ENCODE measurements at places on chromosomes 3 and 15. TPM values are rescaled to one million over a fixed set of nuclear protein-coding genes. Genes with fewer than 3 reads are reported as not detected.

DNA sequence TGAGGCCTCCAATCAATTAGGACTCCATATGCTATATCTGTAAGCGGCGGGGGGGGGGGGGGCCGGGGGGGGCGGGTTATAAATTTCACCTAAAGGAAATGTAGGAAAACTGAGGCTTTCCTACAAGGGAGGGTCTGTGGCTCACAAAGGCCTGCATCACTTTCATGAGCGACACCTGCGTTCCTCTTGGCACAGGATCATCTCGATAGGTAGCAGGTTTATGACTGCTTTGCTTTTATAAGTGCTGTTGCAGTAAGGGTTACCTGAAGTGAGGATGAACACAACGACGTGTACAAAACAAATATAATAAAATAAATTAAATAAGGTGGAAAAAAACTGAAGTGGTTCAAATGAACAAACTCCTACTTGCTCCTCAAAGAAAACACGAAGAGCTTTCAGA, 194.3 kb downstream of the FOXP1 start:
- no peak for DNase-seq

- no peak for DNase-seq
These were observed 119.0 kb downstream of the BBX start for GRCh38 chr3:107641572-107642307.

PLEKHO2 gene
- 7.9 TPM for total RNA-seq

TGM5 gene
- not detected for total RNA-seq
